ENCODE measurements at places on chromosomes 13 and 19.

GRCh38 chr19:33207040-33207620, 13.0 kb downstream of the LRP3 start:
- DNase-seq: no peak

- DNase-seq: no peak
Measured at GRCh38 chr19:5345895-5346386, 5.3 kb upstream of the PTPRS start.

DNA sequence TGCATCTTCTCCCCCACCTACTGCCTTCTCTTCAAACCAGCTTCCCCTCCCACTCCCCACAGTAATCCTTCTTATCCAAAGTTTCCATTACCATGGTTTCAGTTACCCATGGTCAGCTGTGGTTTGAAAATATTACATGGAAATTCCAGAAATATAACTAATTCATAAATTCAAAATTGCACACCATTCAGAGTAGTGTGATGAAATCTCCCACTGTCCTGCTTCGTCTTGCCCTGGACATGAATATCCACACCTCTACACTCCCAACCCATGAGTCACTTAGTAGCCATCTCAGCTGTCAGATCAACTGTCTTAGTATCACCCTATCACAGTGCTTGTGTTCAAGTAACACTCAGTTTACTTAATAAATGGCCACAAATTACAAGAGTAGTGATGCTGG, 3.8 kb upstream of the KCTD12 start:
- no peak for DNase-seq

GRCh38 chr13:66427458-66427861, 802.7 kb downstream of the PCDH9 start:
- no peak for DNase-seq

GRCh38 chr13:110047496-110047895, 259.5 kb downstream of the COL4A1 start:
- DNase-seq: no peak

GRCh38 chr19:19552798-19553197, 14.7 kb downstream of the CILP2 start:
- DNase-seq: no peak

DNA sequence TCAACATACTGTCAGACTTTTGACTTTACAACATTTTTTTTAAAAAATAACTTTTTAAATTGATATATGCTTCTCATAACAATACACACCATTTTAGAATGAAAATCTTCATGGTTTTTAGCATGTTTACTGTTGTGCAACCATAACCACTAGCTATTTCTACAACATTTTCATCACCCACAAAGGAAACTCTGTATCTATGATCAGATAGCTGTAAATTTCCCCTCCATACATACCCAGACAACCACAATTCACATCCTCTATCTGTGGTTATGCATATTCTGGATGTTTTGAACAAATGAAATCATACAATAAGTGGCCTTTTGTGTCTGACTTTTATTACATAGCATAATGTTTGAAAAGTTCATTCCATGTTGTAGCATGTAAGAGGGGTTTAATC, 1666.0 kb downstream of the EFNB2 start:
- DNase-seq: no peak

DNA sequence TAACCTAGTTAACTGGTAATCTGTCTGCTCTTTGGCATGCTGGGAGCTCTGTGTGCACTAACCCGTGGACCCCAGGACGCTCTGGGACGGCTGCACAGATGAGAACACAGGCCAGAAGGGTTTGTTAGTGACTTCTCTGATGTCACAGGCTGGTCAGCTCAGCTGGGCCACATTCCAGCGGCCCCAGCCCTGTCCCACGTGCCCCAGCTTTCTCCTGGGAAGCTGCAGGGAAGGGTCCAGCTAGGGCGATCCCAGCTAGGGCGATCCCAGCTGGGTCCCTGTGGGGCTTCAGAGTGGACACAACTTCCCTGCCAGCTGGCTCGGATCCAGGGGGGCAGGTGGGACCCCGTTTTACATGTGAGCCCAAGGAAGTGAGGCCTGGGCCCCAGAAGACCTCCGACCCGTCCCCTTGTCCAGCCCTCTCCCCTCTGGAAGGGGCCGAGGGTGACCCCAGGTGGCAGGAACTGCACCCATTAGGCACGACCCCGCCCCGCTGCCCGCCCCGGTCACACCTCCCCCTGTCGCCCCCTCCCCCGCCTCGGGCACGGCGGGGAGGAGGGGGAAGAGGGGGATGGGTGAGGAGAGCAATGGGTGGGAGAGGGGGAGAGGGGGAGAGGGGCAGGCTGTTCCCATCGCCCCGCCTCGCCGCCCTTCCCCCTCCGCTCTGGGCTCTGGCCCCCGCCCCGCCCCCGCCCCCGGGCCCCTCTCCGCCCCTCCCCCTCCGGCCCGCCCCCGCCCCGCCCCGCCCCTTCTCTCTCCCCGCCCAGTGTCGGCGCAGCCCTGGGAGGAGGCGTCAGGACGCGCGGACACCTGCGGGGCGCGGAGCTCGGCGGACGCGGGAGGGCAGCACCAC, 75.2 kb upstream of the MCF2L start:
- DNase-seq: peak; percentile 67

DNA sequence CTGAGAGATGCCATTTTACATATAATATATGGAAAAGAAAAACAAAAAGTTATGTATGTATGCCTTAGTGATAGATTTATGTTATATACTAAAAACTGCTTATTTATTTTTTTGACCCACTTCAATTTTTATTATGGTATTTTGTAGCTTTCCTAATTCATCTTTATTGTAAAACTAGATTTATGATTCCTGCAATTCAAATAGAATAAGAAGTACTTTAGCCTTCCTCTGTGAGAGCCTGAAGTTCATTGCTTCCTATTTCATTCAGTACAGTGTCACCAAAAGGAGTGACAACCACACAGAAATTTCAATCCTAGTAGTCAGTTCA, 158.1 kb downstream of the RGCC start:
- DNase-seq: no peak

GRCh38 chr19:17871878-17872250, at the start of gene SLC5A5:
Gene SLC5A5, plus strand, starts transcription at chr19:17871945. Its CDS starts 375 bp downstream, at chr19:17872320.
- no peak for DNase-seq

GRCh38 chr13:26604784-26605545, 47.5 kb downstream of the WASF3 start:
- no peak for DNase-seq

GRCh38 chr19:49836176-49837008, 14.6 kb upstream of the PTOV1 start:
- DNase-seq: no peak

DNA sequence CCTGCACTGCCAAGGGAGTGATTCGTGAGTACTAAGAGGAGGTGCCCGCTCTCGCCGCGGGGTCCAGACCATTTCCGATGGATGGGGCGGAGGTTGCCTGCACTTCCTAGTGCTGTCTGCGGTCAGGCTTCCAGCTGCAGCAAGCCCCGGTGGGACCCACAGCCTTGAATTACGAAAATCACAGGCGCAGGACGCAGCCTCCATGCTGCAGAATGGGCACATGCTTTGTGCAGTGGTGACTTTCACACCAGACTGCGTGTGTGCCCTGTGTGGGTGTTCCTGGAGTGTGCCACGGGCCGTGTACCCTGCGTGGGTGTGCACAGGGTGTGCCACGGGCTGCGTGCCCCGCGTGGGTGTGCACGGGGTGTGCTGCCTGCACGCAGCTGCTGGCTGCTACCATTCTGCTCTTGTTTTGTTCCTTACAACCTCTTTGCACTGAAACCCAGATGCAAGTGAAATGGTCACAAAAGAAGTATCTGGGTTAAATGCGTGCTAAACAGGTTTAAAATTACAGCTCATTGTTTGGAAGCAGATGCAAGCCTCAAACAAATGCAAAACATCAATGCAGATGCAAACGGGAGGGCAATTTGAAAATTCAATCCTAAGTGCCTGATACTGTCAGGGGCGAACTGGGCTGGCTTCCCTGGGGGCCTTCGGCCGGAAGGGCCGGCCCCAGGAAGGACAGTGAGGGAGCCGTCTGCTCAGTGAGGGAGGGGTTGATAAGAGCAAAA, 221.2 kb upstream of the SOX1 start:
- no peak for DNase-seq

DNA sequence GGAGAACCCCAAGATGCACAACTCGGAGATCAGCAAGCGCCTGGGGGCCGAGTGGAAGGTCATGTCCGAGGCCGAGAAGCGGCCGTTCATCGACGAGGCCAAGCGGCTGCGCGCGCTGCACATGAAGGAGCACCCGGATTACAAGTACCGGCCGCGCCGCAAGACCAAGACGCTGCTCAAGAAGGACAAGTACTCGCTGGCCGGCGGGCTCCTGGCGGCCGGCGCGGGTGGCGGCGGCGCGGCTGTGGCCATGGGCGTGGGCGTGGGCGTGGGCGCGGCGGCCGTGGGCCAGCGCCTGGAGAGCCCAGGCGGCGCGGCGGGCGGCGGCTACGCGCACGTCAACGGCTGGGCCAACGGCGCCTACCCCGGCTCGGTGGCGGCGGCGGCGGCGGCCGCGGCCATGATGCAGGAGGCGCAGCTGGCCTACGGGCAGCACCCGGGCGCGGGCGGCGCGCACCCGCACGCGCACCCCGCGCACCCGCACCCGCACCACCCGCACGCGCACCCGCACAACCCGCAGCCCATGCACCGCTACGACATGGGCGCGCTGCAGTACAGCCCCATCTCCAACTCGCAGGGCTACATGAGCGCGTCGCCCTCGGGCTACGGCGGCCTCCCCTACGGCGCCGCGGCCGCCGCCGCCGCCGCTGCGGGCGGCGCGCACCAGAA, 1.1 kb downstream of the SOX1 start:
- no peak for DNase-seq

- DNase-seq: no peak
Measured at GRCh38 chr13:95471960-95472359, 80.6 kb upstream of the CLDN10 start.

DNA sequence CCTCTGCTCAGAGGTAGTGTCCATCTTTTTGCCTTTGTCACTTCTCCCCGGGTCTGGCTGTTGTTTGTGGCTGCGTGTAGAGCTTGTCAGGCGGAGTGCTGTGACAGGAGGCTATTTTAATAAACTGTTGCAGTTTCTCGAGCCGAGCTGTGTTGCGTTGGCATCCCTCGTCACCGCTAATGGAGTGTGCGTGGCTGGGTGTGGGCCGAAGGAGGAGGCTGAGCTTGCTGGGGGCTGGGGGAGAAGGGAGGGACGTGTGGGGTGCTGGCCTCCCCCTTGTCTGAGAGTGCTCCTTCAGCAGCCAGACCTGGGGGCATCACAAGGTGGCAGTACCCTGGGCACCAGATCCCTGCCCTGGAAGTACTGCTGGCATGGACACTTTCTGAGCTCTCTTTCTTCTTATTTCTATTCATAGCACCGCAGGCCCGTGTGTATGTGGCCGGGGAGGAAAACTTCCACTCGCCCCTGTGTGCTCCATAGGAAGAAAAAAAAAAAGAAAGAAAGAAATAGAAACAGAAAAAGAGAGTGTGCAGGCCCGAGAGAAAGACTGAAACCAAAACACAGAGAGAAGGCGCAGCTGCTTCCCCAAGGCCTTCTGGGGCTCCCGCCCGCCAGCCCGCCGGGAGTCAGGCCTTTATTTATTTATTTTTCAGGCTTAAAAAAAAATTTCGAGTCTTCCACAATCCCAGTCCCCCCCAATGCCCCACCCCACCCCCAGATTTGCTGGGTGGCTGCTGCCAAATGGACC, 27.0 kb downstream of the NFIX start:
- peak; percentile 79 for DNase-seq

GRCh38 chr13:101942038-101942437, 459.8 kb downstream of the FGF14 start:
- peak; percentile 41 for DNase-seq

- DNase-seq: no peak
Measured at GRCh38 chr13:40874138-40874779, 84.8 kb downstream of the SLC25A15 start.

- DNase-seq: no peak
Measured at GRCh38 chr13:33069365-33069764, 53.1 kb downstream of the KL start.

GRCh38 chr13:107867701-107868661, 347.4 kb downstream of the LIG4 start:
- DNase-seq: peak; percentile 5

DNA sequence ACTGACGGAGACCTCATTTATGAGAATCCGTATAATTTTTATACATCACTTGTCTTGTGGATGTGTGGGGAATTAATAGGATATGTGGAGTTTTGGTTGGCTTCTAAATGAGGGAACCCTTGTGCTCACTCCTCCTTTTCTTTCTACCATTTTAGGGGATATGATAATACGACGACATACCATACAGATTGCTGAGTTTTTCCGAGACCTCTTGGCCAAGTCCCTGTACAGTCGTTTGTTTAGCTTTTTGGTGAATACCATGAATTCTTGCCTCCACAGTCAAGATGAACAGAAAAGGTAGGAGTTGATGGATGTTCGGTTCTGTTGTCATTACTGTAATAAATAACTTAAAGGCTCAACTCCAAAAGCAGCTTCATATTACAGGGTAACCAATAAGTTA, 335.2 kb downstream of the MYO16 start:
- no peak for DNase-seq

DNA sequence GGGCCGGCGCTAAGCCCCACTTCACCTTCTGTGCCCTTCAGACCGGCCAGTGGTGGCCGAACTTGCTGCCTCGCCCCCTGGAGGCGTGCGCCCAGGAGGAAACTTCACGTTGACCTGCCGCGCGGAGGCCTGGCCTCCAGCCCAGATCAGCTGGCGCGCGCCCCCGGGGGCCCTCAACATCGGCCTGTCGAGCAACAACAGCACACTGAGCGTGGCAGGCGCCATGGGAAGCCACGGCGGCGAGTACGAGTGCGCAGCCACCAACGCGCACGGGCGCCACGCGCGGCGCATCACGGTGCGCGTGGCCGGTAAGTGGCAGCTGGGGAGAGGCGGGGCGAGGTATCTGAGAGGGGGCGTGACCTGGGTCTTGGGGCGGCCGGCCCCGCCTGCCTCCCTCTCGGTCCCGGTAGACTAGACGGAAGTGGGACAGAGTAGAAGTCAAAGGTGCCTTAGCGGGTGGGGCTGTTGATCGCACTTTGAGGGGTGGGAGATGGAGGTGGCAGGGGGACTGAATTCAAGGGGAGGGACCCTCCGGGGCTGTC, 5.6 kb downstream of the ICAM5 start:
- DNase-seq: no peak

DNA sequence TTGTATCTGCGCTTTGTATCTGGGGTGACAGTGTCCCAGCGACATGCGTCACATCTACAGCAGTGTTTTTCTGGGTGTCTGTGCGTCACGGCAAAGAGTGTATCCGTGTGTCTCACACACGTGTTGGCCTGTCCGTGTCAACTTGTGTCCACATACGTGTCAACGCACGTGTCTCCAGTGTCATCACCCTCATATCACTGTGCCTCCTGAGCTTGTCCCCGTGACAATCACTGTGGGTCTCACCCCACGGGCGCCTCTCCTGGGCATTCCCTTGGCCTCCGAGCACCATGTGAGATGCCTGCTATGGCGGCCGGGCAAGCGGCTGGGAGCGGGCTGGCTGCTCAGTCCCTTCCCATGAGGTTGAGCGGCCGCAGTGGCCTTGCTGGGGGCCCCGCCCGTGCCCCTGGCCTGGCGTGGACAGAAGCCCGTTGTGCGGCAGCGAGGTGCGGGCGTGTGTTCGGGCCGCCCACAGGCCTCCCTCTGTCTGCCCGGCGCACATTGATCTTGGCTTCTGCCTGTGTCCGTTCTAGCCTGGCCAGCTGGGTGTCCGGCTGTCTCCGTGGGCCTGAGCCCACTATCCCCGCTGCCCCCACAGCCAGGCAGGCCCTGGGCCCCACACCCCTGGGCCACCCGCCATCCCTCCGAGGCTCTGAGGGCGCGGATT, 6.4 kb downstream of the NFIX start:
- no peak for DNase-seq
